Stimulated activated CD8-positive, alpha-beta memory T cell treated with anti-CD3 and anti-CD28 coated beads, Interleukin-2, amount 100 ng/mL, for 48 hours (primary cell): ENCODE measurements at places on chromosomes 11 and 22.

DNA sequence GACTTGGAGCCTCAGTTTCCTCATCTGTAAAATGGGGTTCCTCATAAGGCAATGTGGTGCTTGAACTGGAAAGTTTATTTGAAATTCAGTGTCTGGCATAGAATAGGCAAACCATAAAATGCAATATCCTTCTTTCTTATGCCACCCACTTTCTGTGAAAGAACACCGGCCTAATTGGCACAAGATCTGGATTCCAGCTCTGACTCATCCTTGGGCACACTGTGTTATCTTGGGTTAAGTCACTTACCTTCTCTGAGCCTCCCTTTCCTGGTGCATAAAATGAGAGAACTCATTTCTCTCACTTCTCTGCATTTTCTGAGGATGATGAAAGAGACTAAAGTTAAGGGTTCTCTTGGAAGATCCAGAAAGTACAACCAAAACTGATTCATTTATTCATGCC is 5.1 kb downstream of the INSC start:
- no peak for DNase-seq

DNA sequence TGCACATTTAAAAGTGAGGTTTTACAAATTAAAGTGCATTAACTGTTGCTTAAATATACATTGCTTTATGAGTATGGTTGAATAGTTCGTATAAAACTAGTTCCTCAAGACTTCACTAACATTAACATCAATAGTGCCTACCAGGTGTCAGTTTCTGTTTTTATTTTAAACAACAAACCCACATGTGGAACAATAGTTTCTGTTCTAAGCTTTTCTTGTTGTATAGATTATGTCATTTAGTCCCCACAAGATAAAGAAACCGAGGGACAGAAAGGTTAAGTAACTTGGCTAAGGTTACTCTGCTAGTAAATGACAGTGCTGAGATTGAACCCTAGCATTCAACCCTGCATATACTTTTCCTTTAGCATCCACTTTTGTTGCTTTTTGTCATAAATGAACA is 41.4 kb upstream of the ST14 start:
- DNase-seq = no peak

GRCh38 chr11:46611526-46612304 is 5.3 kb downstream of the HARBI1 start:
- DNase-seq = no peak

- DNase-seq = no peak
These were observed 44.5 kb downstream of the PARVG start for GRCh38 chr22:44225091-44225689.

DNA sequence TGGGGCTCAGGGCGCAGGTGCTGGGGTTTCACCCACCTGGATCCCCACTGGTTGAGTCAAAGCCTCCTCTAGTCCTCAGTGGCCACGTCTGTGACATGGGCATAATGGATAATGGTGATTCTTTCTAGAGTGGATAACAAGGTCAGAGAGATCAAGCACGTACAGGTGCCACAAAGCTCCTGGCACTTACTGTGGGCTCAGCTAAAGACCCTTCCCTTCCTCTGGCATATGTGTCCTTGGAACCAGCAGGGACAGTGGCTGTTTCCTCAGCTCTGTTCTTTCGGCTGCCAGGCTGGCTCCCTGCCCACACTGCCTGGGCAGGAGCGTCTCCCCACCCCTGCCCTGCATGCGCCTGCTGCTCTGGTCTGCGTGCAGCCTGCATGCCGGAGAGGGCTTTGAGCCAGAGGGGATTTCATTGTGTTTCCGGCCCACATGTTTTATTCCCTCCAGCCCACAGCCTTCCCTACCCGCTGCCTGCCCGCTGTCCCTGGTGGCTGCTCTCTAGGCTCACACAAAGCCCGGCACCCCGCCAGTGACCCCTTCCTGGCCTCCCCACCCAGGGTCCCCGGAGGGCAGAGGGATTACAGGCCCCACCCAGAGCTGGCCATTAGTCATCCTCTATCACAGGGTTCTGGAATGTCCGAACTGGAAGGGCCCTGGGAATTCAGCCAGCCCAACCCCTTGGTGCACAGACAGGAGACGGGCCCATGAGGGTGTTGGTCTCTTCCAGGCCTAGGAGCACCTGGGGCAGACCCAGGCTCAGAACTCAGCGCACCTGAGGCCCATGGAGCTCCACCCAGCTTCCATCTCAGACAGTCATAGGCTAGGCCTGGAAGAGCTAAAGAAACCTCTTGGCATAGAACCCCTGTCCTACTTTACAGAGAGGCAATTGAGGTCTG is 55.3 kb upstream of the GCAT start:
- no peak for DNase-seq

GRCh38 chr11:131074573-131074972 is 158.3 kb upstream of the SNX19 start:
- no peak for DNase-seq

- DNase-seq = no peak
These were observed 577.8 kb downstream of the JRKL start for GRCh38 chr11:96967616-96968015.
